ENCODE measurements at places on chromosomes 3 and 15.
A peak's percentile ranks its signal among the peaks of the same experiment; 100 is the strongest.

DNA sequence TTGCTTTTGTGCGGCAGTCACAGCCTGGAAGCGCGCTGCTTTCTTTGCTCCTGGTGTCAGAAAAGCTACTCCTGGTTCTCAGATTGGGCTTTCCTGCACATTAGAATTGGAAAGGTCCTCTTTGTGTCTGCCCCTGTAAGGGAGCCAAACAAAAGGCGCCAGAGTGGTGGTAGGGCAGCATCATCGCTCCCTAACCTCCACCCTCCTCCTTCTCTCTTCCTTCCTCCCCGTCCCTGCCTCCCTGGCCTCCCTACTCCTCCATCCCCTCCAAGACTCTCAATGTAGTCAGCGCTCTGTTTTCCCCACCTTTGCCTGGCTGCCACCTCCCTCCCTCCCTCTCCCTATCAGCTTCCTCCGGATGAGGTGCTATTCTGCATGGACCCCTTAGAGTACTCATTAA is 65.3 kb downstream of the SH3GL3 start:
- no peak for DNase-seq

- DNase-seq = no peak
Observed at GRCh38 chr3:126442856-126443242, 32.8 kb downstream of the ZXDC start.

DNA sequence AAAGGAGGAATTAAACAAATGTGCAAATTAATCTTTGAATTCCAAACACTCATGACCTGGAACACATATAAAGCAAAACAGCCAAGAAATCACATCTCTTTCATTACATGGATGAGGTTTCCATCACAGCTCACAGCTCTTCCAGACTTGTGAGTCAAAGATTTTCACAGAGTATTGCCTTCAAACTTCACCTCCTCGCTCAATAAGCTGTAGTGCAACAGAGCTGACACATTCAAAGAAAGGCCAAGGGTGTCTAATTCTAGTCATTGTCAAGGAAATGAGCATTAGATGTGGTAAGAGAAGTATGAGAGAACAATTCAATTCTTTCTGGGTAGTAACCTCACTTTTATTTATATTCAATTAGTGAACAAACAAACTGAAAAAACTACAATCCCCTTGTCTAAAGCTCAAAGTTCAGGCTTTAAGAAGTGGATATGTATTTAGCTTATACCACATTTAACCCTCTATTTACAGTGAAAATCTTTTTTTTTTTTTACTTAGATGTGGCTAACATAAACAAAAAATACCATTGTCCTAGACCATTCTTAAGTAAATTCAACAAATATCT is 11.9 kb downstream of the WDR72 start:
- no peak for DNase-seq

GRCh38 chr3:132726341-132726823 is 4.2 kb upstream of the NPHP3 start:
- no peak for DNase-seq

GRCh38 chr15:66848686-66849392 is 146.8 kb downstream of the SMAD6 start:
- DNase-seq = no peak

- no peak for DNase-seq
Observed at GRCh38 chr15:29458361-29458760, 188.7 kb upstream of the NSMCE3 start.

DNA sequence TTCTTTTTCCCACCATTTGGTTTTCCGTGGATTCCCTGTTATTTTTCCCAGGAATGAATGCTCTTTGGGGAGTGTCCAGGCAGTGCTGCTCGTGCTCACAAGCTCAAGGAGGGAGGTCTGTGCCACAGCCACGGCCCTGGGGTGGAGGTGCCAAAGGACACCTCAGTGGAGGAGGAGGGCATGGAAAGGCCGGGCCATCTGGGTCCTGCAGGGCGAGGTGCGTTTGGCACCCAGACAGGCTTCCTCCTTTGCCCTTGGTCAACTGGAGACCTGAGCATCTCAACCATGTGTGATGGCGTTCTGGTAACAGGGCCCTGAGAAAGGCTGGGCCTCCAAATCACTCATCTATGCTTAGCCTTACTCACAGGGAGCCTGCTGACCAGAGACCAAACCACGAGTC is 25.4 kb downstream of the KY start:
- peak; percentile 21 for DNase-seq

- DNase-seq = no peak
Observed at GRCh38 chr3:3699407-3699806, 99.8 kb upstream of the LRRN1 start.

DNA sequence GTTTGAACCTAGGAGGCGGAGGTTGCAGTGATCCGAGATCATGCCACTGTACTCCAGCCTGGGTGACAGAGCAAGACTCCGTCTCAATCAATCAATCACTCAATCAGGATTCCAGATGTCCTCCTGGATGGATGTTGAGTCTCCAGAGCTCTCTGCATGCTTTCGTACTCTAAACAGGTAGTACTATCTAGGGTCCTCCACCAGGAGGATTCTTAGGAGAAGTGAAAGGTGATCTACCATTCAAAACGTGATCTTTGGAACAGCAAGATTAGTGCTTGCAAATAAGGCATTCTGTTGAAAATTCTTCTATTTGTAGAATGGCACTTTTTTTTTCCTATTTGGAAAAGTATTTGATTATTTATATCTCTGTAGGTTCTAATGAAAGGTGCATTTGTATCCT is 34.3 kb downstream of the CNOT10 start:
- DNase-seq = no peak

DNA sequence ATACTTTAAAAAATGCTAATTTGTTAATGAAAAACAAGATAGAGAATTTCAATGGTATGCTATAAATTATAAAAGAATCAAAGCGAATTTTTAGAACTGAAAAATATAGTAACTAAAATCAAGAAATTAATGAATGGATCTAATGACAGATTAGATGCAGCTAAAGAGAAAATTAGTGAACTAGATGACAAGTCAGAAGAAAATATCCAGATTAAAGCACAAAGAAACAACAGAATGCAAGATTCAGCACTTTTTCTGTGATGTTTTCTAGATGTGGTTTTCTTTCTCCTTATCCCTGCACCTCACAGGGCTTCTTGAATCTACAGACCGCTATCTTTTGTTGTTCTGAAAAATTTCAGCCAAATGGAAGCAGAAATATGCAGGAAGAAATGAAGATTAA is 54.4 kb downstream of the INO80 start:
- no peak for DNase-seq

GRCh38 chr15:74857082-74857655 is 14.2 kb upstream of the ULK3 start:
- DNase-seq = no peak

GRCh38 chr15:65870889-65871533 is 1.7 kb downstream of the RAB11A start:
- DNase-seq = no peak

DNA sequence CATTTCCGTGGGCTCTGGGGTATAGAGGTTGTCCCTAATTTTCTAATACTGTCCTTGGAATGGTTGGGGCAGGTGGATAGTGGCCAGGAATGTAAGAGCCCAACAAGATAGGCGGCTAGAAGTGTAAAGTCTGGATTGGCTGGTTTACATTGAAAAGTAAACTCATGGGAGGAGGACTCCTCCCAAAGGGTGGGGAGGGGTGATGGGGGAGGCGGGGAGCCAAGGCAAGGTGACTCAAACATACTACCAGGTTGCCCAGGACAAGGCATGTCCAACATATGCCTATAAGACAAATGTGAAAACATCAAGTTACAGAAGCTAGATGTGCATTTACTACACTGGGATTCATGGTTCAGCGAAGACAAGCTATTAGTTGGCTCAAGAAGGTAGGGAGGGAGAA is 14.3 kb upstream of the SAMMSON start:
- no peak for DNase-seq

DNA sequence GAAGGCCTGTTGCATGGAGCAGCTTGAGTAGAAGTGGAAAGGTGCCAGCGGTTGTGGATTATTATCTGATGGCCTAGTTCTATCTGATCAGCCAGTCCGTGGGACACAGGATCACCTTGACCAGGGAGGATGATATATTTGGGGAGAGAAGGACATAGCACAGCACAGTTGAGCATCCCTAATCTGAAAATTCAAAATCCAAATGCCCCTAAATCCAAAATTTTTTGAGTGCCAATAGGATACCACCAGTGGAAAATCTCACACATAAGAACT is 6.0 kb downstream of the CSPG4 start:
- DNase-seq = no peak

- no peak for DNase-seq
Observed at GRCh38 chr15:62821384-62822131, 221.0 kb upstream of the TPM1 start.

- no peak for DNase-seq
Observed at GRCh38 chr3:106425026-106425425, 556.2 kb upstream of the CBLB start.

DNA sequence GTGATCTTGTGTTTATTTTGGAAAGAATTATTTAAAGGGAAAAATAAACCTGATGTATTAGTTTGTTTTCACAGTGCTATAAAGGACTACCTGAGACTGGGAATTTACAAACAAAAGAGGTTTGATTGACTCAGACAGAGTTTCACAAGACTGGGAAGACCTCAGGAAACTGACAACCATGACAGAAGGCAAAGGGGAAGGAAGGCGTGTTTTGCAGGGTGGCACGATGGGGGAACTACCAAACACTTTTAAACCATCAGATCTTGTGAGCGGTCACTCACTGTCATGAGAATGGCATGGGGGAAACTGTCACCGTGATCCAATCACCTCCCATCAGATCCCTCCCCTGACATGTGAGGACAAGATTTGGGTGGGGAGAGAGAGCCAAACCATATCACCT is 87.0 kb downstream of the TP63 start:
- no peak for DNase-seq

DNA sequence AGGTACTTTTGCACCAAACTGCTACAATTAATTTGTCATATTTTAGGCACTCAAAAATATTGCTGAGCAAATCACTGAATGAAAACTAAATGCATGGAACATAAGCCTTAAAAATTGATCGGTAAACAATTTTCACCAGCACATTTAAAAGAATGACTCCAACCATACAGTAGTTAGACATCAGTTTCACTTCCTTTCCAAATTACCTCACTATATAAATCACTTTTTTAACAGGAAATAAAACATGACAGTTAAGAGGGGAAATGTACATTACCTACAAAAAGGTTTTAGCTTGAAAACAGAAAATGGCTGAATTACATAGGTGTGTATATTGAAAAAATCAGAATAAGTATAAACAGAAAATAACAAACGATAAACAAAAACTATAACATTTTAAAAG is 108.4 kb downstream of the SERPINI1 start:
- no peak for DNase-seq

GRCh38 chr3:13123765-13124164 is 50.5 kb upstream of the IQSEC1 start:
- DNase-seq = no peak

DNA sequence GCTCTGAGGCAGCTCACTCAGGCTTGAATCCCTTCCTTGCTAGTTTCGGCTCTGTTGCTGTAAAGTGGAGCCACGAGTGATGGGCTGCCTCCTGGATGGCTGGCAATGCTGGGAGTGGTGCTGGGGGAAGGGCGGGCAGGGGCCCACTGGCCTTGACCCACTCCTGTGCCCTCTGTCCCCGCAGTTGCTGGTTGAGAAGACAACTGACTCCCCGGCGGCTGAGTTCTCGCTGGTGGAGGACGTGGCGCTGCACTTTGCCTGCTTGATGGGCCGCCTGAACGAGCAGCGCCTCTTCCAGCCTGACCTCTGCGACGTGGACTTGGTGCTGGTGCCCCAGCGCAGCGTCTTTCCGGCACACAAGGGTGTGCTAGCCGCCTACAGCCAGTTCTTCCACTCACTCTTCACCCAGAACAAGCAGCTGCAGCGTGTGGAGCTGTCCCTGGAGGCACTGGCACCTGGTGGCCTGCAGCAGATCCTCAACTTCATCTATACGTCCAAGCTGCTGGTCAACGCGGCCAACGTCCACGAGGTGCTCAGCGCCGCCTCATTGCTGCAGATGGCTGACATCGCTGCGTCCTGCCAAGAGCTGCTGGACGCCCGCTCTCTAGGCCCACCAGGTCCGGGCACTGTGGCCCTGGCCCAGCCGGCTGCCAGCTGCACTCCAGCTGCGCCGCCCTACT is 4.7 kb downstream of the ZBTB47 start:
- no peak for DNase-seq

- peak; percentile 39 for DNase-seq
Observed at GRCh38 chr15:59917504-59918157, 86.5 kb upstream of the FOXB1 start.

GRCh38 chr3:10224794-10225665 is 23.2 kb upstream of the TATDN2 start:
- peak; percentile 46 for DNase-seq

DNA sequence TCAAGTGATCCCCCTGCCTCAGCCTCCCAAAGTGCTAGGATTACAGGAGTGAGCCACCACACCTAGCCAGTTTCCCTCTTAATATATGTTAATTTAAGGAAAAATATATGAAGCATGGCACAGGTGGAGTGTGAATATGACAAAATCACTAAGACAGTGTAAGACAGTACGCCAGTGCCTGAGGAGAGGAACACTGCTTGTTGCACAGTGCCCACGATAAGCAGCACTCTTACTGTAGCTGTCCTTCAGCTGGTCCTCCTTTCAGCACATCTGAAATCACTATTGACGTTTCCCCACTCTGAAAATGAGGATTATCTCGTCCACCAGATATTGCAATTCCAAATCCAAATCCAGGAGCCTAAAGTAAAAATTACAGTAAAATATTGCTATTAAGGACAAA is 49.3 kb downstream of the TJP1 start:
- no peak for DNase-seq

DNA sequence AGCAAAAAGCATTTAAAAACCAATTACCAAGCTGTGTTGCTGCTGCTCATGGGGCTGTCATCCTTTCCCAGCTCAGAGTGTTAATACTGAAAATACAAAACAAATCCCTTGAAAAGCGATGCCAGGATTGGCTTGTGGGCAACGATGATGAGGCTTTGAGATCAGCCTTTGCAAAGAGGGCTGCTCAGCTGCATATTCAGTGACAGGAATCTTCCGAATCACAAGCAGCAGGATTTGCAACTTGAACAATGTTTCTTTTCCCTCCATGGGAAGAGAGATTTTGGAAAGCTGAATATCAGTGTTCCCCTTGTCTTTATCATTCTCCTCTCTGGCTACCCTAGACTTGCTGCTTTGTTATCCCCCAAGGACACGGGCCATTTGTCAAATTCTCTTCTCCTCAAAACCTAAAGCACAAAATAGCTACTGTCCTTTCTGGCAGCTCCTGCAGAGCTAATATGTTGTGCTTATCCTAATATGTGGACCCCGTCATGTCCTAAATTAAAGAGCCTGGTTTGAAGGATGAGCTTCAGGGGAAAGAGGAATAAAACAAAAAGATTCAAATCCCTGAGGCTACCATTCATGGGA is 375.8 kb downstream of the GAP43 start:
- no peak for DNase-seq

GRCh38 chr3:86792316-86792715 is 198.6 kb downstream of the VGLL3 start:
- no peak for DNase-seq

DNA sequence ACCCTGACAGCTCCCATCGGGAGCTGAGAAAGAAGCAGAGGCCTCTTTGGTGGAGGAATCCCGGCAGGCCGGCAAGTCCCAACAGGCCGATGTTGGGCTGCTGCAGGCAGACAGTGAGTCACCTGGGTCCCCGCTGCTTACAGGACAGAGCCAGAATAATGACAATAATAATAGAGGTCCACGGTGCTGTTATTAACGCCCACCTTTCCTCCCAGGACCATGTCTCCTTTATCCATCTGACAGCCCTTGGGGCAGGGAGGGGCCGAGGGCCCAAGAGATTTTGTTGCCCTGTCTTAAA is 29.3 kb upstream of the MAGEF1 start:
- DNase-seq = no peak

- DNase-seq = no peak
Observed at GRCh38 chr3:186094271-186094670, 14.6 kb downstream of the ETV5 start.
